ENCODE measurements at places on chromosomes 1 and 21.
A peak's percentile ranks its signal among the peaks of the same experiment; 100 is the strongest.

DNA sequence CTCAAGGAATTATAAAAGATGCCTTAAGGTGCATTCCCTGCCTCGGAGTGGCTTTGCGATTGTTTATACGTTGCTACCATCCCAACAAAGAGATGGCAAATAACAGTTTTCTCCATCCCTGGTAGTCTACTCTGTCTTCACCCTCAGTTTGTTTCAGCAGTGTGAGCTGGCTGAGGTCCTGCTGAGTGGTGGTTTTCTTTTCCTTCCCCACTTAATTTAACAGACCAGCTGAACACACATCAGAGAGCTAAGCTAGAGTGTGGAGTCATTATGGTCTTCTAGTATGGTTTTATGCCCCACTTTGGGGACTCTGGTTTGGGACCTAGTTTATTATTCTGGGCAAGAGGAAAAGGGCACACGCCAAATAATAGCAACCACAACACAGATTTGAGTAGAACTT, 2.2 kb downstream of the PIGV start:
- DNase-seq, result no peak

- DNase-seq, result no peak
Observed at GRCh38 chr1:100396651-100397050, 44.3 kb downstream of the CDC14A start.

- no peak for DNase-seq
Observed at GRCh38 chr1:24963099-24963872, 33.2 kb upstream of the RUNX3 start.

DNA sequence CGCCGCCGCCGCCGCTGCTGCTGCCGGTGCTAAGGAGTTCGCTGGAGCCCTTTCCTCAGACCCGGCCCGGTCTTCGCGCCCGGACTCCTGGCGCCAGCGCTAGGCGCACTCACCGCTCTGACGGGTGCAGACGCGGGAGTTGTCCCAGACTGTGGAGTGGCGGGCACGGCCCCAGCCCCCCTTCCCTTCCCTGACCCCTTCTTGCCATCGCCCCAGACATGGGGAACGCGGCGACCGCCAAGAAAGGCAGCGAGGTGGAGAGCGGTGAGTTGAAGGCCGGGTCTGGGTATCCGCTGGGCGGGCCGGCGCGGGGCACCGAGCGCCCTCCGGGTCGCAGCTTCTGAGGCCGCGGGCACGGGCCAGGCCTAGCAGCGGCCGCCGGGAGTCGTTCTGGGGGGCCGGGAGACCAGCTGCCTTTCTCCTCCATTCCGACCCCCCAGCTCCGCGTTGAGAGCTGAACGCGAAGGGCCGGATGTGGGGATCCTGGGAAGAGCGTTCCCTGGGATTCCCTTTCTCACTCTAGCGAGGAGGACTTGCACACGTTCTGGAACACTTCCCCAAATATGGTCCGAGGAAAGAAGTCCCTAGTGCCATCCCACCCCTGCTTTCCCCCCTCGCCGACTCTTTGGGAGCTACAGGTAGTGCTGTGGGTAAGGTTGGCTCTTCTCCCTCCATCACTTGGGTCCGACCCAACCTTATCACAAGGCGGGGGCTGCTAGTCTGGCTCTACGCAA, 65.8 kb upstream of the PRKACB start:
- DNase-seq, result no peak

- DNase-seq, result no peak
Observed at GRCh38 chr1:247367786-247368422, 36.2 kb upstream of the ZNF496 start.

GRCh38 chr1:96358057-96358456, 363.5 kb upstream of the PTBP2 start:
- DNase-seq, result no peak

DNA sequence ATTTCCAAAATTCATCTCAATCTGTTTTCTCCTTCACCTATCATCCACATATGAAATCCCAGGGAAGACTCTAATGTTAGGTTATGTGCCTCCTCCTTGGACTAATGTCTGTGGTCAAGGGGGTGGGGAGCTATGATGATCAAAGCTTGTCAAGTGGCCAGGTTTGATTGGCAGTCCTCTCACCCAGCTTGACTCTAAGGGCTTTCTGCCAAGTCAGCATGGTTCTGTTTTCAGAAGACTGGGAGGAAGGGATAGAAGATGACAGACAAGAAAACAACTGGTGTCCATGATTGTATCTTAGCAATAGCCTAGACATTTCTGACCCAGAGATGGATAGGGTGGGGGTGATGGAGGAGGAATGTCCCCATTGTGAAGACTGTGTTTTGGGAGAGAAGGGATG, 9.1 kb upstream of the THEM5 start:
- no peak for DNase-seq

DNA sequence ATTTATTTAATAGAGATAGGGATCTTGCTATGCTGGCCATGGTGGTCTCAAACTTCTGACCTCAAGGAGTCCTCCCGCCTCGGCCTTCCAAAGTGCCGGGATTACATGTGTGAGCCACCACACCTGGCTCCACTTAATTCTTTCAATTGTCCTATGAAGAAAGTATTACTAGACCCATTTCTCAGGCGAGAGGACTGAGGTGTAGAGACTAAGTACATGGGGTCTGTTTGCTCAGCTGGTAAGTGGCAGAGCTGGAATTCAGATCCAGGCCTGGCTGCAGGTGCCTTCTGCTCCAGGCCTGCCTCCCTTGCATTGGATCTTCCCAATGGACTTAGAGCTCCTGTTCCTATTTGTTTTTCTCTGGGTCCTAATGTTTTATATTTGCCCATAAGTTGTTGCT, 55.5 kb downstream of the HTR6 start:
- DNase-seq, result no peak

DNA sequence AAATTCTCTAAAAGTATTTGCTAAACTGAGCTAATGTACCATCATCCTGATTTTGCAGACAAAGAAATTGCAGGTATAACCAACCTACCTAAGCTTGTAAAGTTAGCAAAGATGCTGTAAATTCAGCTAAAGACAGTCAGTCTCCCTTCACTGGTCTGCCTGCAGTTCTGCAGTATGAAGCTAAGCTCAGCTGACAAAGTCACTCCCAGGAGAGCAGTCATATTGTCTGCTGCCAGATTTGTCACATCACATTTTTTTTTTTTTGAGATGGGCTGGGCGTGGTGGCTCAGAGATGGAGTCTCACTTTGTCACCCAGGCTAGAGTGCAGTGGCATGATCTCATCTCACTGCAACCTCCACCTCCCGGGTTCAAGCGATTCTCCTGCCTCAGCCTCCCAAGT, 8.9 kb upstream of the CMPK1 start:
- no peak for DNase-seq

- no peak for DNase-seq
Observed at GRCh38 chr1:201632364-201632952, 93.5 kb downstream of the NAV1 start.

DNA sequence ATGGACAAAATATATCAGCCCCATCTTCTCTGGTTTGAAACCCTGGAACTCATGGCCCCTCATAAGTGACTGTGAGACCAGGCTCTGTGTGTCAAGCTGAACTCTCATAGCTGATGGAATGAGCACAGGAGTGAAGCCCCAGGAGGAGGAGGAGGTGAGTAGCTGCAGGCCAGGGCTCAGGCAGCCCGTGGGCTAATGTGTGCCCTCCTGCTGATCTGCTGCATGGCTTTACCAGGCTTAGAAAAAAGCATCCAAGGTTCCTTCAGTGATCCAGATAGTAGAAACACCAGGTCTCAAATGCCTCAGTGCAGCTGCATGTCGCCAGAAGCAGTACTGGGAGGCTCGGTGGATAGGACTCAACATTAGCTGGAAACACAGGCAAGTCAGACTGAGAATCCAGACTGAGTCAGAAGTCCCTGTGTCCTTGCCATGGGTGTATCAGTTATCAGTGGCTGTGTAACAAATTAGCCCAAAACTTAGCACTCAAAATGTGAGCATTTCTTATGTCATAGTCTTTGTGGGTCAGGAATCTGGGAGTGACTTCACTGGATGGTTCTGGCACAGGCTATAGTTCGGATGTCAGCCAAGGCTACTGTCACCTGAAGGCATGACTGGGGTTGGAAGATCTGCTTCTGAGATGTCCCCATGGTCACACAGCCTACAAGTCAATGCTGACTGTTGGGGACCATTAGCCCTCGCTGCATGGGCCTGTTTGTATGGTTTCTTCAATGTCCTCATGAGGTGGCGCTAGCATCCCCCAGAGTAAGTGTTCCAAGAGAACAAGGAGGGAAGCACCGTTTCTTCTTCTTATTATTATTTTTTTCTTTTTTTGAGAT, 255.4 kb upstream of the IRF2BP2 start:
- no peak for DNase-seq

GRCh38 chr1:102742426-102742825, 365.9 kb downstream of the COL11A1 start:
- no peak for DNase-seq

DNA sequence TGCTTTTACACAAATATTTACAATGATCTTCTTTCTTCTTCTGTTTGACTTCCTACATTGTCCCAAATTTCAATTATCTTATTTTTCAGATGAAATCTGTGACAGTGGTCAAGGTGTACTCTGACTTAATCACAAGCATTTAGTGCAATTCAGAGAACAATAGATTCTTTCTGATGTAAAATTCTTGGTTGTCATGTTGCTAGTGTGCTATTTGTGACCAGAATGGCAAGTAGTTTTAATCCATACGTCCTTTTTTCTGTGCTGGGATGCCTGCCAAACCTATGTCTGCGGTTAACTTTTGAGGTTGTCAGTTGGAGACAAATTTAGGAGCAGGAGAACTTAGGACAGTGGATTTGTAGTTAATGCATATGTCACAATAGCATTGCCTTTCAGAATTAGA, 31.0 kb downstream of the NCAM2 start:
- no peak for DNase-seq

GRCh38 chr1:168320149-168320548, 39.5 kb downstream of the TBX19 start:
- no peak for DNase-seq

DNA sequence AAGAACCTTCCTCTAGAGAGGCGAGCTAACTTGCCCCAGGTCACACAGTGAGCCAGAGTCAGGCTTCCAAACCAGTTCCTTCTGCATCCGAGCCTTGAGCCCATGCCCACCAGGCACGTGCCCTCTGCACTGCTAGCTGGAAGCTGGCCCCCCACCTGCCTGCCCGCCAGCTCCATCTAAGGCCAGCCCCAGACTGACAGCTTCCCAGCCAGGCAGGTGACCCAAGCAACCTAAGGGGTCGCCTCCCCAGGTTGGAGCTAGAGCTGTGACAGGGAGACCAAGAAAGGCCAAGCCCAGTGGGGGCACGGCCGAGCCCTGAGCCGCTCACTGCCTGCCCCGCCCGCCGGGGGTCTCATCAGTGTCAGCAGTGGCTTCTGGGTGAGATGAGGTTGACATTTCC, 19.9 kb upstream of the C1QA start:
- DNase-seq, result no peak

DNA sequence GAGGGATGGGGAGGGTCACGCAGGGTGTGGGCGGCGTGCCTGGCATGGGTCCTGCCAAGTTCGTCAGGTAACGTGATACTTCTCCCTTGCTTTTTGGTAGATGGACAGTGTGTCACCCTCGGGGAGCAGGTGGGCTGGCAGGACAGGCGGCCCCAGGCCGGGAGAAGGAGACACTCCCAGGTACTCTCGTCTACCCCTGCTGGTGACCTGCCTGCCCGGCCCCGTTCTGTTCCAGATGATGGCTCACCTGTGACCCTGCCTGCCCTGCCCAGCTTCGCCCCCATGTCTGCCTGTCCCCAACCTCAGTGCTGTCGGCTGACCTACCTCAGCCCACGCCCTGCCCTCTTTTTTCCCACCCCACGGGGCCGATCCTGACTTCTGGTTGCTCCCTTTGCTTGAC, 144.7 kb downstream of the PCBP3 start:
- DNase-seq, result no peak

DNA sequence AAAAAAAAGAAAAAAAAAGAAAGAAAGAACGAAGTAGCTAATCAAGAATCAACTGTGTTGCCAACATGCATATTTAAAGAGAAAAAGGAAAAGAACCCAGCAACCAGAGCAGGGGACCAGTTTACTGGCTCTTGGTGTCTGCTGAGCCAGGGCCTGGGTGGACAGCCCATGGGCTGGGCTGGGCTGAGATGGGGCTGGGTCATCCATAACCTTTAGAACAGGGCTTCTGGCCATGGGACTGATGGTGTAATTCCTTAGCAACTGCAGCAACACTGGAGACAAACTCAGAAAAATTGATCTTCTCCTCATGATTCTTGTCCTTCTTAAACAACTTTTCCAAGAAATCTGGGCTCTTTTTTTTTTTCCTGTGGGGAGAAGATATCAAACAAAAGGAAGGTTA, 10.5 kb downstream of the S100A7A start:
- DNase-seq, result no peak

DNA sequence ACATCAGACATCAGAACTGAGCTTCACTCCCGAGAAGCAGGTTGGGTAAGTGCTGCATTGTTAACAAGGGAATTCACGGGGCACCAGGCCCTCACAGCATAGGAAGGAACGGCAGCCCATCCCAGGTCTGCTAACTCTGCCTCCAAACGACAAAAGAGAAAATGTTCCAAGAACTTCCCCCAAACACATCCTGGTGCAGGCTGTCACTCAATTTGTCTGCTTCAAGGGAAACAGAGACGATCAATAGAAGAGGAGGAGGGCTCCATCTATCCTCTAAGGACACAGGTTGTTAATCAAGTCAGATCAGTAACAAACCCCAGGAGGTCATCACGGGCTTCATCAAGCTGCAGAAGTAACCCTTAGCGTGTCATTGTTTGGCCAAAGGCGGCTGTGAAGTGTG, 3.5 kb upstream of the TSPEAR start:
- no peak for DNase-seq

- DNase-seq, result no peak
Observed at GRCh38 chr1:10943991-10944730, 68.3 kb upstream of the TARDBP start.

DNA sequence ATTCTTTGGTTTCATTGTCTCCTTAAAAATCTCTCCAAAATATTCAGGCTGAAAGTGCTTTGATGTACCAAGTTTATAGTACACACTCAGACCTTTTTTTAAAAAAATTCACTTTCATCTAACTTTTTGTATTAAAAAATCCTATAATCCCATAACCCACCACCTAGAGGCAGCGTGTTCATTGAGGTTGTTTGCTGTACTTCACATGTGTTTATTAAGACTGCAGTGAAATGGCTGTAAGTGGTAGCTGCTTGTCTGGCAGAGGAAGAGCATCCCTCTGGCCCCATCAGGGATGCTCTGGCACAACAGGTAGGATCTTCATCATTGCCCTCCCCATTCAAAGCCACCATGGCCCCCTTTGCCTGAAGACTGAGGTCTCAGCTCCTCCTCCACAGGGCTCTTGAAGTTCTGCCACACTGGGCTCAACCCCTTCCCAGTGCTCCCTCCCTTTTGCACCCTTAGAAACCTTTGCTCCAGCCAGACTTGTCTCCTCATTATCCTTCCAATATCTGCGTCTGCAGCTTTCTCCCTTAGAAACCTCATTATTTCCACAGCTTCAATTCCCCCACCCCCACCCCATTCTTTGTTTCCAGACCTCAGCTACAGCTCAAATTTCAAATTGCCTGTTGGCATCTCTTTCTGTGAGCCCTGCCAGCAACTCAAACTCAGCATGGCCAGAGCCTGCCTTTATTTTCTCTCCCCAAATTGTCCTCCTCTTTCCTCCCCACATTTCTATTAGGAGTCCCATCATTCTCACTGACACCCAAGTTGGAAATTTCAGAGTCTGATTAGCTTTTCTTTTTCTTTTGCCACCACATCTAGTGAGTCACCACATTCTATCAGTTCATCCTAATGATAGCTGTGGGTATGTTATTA, 369.6 kb upstream of the USP24 start:
- DNase-seq, result no peak

- peak; percentile 8 for DNase-seq
Observed at GRCh38 chr21:38733972-38734546, 71.7 kb upstream of the ETS2 start.

- DNase-seq, result no peak
Observed at GRCh38 chr1:204627436-204627835, 58.1 kb downstream of the LRRN2 start.

GRCh38 chr1:9249534-9250410, 15.2 kb downstream of the H6PD start:
- no peak for DNase-seq

Measured in esophagus squamous epithelium (tissue), 5 donors.